ENCODE measurements at places on chromosomes 2 and 18.

GRCh38 chr2:46087492-46087891 is 209.7 kb upstream of the EPAS1 start:
- no peak for DNase-seq

- DNase-seq = no peak
Measured at GRCh38 chr2:235935773-235936172, 232.4 kb downstream of the GBX2 start.

DNA sequence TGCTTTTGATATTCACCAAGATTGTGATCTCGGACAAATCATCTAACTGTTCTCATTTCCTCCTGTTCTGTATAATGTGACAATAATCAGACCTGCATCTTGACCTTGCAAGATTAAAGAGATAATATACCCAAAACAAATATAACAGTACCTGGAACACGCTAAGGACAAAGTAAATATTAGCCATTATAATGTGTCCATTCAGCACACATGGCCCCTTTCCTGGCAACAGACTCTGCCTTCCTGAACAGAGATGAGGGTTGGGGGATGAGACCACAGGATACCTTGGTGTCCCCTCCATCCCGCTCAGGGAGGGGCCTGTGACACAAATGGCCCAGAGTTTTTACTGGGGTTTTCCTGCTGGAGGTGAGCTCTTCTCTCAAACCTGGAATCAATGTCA is 143.4 kb upstream of the SERPINE2 start:
- DNase-seq = no peak

DNA sequence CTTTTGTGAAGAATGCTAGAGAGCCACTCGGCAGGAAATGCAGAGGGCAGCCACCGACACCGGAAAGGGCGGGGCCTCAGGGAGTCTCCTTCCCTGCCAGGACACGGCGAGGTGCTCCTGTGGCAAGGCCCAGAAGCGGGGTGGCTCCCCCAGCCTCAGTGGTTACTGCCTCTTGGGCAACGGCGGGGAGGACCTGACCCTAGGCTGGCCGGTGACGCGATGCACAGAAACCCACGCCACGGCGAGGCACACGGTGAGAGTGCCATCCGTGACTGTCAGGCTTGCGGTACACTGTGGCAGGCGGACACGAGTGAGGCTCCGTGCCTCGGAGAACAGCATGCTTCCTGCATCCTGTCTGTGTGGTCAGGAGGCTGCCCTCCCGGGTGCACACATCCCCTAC is 47.8 kb downstream of the ZAP70 start:
- no peak for DNase-seq

DNA sequence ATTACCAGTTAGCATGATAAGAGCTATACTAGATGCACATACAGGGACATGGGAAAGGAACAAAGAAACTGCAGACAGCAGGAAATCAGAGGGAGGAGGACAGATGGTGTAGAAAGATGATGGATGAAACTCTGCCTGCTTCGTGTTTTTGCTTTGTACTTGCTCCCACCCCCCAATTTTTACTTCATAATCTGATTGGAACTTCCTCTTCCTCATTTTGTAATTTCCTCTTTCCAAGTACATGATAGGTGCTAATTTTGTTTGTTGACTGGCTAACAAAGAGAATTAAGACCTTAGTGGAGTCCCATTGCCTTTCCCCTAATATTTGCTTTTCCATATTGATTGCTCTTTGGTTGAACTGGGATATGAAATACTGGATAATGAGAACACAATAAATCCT is 76.0 kb upstream of the PELI1 start:
- no peak for DNase-seq

Measured in HTR-8/SVneo (cell line).